T-helper 1 cell (primary cell): ENCODE measurements at places on chromosomes 3 and 15.

DNA sequence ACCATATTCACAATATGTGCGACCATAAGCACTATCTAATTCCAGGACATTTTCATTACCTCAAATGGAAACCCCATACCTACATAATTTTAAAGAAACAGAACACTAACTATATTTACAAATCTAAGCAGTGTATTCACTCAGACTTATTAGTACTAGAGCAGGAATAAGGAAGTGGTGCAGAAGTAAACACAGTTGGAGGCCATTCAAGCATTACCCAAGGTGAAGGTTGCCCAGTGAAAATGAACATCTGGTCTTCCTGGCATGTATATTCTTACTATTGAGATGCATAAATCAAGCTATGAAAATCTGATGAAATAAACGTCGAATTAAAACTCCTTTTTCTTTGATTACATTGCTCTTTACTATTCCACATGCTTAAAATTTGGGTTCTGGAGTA is 78.9 kb upstream of the TTC14 start:
- DNase-seq, result no peak

DNA sequence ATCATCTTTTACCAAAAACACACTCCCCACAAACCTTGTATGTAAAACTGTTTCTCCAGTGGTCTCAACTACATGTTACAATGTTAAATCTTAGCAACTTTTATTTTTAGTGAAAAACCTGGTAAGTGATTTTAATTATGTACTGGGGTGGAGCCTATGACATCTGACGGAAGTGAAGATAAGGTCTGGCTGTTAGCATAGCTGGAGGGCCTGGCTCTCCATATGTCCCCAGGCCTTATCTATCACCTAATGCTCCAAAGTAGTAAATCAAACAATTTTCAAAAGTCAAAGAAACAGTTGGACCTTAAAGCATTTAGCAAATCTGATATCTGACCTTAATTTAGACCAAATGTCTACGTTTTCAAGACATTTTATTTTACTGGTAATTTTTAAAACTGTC is 173.6 kb upstream of the SMAD3 start:
- DNase-seq, result no peak

GRCh38 chr15:45138814-45139765 is 9.3 kb downstream of the DUOX1 start:
- no peak for DNase-seq

DNA sequence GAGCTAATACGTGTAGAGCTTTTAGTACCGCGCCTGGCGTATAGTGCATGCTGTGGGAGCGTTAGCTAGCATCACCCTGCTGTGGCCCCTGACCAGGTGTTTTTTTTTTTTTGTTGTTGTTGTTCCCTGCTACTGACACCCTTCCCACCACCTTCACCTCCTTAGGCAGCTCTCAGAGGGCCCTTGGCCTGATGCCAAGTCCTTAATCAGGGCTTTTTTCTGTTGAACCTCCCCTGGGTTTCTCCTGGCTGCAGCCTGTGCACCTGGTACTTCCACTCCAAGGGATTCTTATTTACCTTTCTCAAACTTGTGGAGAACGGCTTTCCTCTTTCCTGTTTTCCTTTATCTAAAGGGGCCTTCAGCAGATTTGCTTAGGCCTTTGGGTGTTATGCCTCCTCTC is 53.3 kb downstream of the SLC7A14 start:
- no peak for DNase-seq

DNA sequence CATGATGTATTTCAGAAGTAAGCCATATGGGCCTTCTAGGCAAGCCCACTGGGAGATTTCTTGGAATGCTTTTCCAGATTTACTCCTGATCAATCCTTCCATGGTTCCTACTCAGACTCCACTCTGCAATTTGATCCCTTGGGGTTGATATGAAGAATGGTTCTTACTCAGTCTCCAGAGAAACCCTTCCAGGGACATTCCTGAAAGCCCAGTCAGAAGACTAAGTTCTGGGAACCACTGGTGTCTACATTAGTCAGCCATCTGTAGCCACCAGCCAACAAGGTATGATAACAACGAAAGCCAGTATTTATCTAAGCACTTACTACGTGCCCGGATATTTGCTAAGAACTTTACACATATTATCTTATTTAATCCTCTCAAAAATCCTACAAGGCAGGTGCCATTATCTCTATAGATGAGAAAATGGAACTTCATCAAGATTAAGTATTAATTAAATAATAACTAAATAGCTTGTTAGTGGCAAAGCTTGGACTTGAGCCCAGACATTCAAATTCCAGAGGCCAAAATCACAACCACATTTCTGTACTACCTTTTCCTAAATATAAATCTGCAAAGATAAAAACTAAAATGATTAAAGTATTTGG is 32.7 kb downstream of the ZNF385D start:
- DNase-seq, result no peak

GRCh38 chr15:75732809-75733451 is 20.3 kb upstream of the CSPG4 start:
- DNase-seq, result no peak

DNA sequence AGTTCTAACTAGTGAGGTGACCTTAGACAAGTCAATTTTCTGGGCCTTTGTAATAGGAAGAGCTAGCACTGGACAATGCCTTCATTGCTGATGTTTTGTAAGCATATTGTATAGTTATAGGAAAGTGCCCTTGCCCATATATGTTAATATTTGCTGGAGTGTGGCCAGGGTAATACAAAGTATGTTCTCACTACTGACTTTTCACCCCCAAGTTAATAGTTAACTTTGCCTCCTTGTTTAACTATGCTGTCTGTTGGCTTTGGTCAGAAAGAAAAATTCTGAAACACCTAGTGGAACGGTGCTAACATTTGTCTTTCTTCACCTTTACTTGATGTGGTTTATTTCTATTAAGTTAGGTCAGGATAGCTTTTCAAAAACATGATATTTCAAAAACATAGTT is 287.4 kb upstream of the CTNNB1 start:
- no peak for DNase-seq

- DNase-seq, result no peak
Observed at GRCh38 chr3:126152458-126152857, 27.9 kb downstream of the ALDH1L1 start.

DNA sequence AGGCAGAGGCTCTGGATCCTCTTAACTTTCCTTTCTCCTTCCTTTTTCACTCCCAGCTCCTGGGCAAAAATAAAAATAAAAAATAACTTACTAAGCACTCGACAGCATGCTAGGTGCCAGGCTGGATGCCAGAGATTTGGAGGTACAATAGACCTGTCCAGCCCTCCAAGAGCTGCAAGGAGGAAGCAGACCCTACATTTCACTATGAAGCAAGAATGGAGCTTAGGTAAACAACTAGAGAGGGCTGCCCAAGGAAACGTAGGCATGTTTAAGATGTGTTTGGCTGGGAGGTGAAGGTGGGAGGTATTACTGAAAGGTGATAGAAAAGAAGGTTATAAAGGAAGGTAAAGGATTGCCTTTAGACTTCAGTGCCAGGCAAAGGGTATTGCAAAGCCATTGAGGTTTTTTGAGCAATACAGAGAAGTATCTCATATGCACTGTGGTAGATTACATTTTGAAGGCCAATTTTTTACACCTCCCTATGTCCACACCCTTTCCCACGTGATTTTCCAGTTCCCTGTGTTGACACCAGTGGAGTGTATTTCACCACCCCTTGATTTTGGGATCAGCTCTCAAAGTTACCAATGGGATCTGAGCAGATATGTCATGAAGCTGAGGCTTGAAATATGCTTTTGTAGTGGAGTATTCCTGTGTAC is 69.1 kb downstream of the DCLK3 start:
- no peak for DNase-seq

DNA sequence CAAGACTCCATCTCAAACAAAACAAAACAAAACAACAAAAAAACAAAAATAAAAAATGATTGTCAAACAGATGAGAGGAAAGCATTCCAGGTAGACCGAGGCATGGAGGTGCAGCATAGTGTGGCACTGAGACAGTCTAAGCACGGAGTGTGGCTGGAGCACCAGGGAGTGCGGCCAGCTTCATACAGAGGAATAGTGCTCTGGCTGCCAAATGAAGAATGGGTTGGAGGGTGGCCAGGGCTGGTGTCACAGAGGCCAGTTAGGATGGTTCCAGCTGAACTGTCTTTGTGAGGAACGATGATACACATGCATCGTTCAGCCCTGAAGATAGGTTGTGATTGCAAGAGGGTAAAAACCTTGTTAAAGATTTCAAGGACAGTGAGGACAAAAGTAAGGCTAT is 28.3 kb downstream of the MITF start:
- DNase-seq, result no peak

GRCh38 chr15:101210466-101210865 is 41.4 kb downstream of the CHSY1 start:
- no peak for DNase-seq

DNA sequence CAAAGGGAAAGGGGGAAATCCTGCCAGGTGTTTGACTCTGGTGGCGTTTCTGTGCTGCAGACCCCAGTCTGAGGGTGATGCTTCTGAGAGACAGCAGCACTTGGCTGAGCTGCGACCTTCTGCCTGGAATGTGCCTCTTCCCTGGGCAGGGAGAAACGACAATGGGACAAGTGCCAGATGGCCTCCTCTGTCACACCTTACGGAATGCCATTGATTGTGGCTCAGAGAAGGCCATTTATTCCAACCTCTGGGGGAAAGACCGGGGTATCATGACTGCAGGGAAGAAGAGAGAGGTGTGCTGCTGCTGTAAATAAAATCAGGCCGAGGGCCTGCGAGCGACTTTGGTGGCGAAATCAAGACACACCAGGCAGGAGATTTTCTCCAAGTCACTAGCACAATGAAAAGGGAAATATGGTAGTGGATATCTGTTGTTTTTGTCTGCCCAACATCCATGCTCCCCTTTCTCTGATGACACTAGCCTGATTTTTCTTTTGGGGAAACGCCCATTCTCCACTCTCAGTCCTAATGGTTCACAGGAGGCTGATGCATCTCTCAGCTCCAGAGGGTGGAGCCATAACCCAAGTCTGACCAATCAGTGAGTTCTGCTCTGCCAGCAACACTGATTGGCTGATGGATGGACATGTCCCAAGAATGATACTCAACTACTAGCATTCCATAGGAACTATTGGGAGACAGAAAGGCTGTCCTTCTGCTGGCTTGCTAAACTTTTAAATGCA is 336.1 kb downstream of the FOXP1 start:
- DNase-seq, result no peak

- DNase-seq, result no peak
Observed at GRCh38 chr15:67579164-67579563, 36.7 kb downstream of the MAP2K5 start.

- DNase-seq, result no peak
Observed at GRCh38 chr3:120907659-120908029, 361 bp upstream of the STXBP5L start.

GRCh38 chr3:47888986-47889757 is 86.2 kb downstream of the DHX30 start:
- DNase-seq, result no peak

- peak; percentile 51 for DNase-seq
Observed at GRCh38 chr15:45179221-45179985, 8.4 kb downstream of the SHF start.

DNA sequence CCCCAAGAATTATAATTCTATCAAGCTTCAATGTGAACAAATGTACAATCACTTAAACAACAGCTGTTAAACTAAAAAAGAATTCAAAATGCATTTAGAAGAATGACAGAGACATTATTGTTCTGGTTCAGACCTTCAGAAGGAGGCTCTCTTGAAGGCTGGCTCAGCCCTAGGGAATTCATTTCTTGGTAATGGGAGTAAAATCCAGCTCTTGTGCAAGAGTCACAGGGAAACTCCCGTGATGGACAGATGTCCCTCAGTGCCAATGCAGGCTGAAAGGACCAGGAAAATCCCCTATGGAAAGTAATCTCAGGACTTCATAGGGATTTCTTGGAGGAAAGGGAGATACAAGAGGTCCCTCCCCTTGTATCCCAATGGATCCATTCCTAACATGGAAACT is 149.9 kb upstream of the STT3B start:
- no peak for DNase-seq

DNA sequence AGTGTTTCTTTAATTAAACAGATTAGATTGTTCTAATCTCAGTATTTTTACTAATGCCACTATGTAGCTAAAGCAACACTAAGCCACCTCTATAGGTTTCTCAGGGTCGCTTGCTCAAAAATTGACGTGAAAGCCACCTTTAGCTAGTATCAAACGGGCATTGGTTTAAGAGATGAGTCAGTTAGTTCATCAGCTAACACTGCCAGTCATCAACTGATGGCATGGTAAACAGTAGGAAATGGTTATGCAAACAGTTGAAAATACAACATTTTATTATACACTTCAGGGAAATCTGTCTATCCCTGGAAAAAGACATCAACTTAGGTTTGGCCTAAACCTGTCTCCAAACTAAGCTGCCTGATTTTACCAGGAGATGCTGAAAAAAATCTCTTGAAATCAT is 582.3 kb upstream of the NAALADL2 start:
- no peak for DNase-seq

DNA sequence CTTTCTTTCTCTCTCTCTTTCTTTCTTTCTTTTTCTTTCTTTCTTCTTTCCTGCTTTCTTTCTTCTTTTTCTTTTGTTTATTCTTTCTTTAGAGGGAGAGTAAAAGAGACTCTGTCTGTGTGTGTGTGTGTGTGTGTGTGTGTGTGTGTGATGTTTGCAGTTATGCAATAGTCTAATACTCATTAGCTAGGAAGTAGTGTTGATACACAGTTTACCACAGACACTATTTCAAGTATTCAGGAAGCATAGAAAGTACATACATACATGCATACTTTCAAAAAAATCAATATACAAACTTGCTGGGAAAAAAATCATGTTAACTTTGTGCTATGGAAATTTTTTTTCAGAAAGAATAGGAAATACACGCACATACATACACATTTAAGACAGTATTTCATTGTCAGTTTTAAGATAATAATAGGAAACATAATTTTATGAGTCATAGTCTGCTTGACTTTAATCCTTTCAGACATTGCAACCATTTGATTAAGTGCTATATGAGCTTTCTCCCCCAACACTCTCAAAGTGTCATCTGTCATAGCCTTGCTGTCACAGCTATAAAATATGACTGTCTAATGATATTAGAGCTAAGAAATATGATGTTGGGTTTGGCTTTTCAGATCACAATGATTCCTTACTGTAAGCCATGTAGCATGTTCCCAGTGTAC is 74.9 kb upstream of the EPHA3 start:
- DNase-seq, result no peak

- DNase-seq, result no peak
Observed at GRCh38 chr3:12994357-12994606, 78.9 kb downstream of the IQSEC1 start.

GRCh38 chr3:145698749-145699148 is 462.2 kb downstream of the PLOD2 start:
- no peak for DNase-seq

GRCh38 chr3:50606596-50606995 is 5.0 kb downstream of the CISH start:
- DNase-seq, result no peak

DNA sequence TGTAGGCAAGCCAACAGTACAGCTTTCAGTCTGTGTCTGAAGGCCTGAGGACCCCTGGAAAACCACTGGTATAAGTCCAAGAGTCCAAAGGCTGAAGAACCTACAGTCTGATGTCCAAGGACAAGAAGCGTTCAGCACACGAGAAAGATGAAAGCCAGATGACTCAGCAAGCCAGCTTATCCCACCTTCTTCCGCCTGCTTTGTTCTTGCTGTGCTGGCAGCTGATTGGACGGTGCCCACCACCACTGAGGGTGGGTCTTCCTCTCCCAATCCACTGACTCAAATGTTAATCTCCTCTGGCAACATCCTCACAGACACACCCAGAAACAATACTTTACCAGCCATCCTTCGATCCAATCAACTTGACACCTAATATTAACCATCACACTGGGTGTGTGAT is 59.0 kb upstream of the PDZRN3 start:
- no peak for DNase-seq
